ENCODE measurements at places on chromosomes 7 and 10.

GRCh38 chr10:49474901-49475300 is 64.0 kb downstream of the ERCC6 start:
- DNase-seq, result no peak

- DNase-seq, result no peak
These were observed 34.8 kb upstream of the LAMB1 start for GRCh38 chr7:108037741-108038140.

DNA sequence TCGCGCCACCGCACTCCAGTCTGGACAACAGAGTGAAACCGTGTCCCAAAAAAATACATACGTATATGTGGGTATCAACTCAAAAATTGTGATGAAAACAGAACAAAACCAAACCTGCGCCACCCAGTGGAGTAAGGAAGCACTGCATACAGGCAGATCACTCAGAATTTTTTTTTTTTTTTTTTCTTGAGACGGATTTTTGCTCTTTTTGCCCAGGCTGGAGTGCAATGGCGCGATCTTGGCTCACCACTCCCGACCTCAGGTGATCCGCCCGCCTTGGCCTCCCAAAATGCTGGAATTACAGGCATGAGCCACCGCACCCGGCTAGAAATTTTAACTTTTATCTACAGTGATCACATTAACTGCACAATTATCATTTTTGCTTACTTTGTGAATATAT is 9.1 kb upstream of the TMEM236 start:
- DNase-seq, result peak; percentile 78

- peak; percentile 57 for DNase-seq
These were observed 754.2 kb downstream of the GRID1 start for GRCh38 chr10:85612378-85612775.

DNA sequence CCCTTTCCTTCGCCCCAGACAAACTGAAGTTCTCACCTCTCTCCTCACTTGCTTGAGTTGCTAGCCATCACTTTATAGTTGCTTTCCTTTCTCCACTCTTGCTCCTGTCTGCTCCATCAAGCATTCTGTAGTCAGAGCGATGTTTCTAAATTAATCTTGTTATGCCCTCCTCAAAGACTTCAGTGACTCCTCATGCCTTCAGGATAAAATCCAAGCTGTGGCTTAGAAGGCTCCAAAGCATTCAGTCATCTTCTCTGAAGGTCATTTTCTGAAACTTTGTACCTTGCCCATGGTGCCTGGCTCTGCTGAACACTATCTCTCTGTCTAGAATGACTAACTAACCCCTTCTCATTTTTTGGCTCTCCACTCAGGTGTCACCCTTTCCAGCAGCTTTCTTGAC is 222.4 kb upstream of the GRB10 start:
- DNase-seq, result no peak

GRCh38 chr10:118926903-118927302 is 102.6 kb upstream of the NANOS1 start:
- no peak for DNase-seq

DNA sequence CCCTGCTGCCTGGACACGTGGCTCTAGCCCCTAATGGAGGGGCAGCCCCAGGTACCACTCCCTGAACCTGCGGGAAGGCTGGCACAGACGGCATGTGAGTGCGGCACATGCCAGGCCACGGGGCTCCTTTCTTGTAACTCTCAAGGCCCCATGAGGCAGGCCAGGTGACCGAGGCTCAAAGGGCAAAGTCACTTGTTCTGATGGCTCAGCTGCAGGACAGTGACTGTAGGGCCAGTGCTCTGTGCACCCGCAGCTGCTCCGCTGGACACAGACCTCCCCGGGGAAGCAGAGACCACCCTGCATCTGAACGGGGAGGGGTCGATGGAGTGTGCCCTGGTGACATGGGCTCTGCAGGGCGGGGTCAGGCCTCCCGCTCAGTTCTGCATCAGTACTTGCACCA is 55.3 kb downstream of the PTPRE start:
- no peak for DNase-seq

DNA sequence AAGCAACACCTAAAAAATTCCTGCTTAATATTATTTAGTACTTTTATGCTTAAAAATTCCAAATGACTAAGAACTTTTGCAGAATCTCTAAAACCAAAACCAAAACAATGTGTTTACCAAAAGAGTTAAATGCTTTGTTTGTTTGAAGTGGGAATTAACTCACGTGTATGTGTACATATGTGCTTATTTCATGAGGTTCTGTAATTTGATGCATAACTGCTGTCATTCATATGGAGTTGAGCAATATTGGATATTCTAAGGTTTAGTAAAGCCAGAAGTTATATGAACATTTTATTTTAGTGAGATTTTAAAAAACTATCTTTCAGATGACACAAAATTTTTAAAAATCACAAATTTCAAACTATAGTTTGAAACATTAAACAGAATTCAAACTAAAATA is 157.1 kb downstream of the PIP4K2A start:
- no peak for DNase-seq

DNA sequence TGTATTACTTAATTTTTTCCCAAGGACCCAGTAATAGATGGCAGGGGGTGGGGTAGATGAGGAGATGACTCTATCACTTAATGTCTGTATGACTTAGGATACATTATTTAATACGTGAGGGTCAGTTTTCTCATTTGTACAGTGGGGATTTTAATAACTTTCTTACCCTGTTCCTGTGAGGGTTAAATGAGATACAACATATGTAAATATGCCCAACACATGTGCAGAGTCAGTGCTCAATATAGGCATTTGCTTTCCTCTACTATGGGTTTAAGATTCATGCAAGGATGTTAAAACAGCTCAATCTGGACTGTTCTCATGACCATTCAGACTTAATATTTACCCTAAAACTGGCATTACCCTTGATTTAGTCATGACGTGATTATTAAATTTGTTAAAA is 31.2 kb downstream of the ST7 start:
- no peak for DNase-seq

- DNase-seq, result no peak
These were observed 124.4 kb downstream of the CLEC2L start for GRCh38 chr7:139647814-139648390.

DNA sequence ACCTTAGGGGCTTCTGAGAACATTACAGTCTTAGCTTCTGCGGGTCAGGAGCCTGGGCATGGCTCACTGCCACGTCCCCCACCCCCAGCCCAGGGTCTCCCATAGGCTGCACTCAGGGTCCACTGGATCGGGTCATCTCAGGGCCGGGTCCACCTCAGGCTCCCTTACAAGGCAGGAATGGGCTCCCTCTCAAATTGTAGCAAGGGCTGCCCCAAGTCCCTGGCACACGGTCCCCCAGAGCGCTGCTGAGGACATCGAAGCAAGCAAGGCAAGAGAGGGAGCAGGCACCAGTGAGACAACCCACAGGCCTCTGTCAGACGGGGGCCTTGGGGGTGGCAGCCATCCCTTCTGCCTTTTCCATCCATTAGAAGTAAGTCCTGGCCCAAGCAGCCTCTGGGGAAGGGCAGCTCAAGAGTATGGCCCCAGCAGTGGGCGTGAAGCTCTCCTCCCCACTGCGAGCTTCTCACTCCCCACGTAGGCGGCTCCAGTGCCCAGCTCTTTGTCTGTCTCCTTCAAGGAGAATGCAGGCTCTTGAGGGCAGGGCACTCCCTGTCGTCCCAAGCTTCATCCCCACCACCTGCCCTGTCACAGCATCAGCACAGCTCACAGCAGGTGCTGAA is 18.0 kb upstream of the RET start:
- no peak for DNase-seq

GRCh38 chr7:134469622-134470021 is 10.7 kb upstream of the AKR1B1 start:
- DNase-seq, result no peak

GRCh38 chr7:117146059-117146458 is 176.8 kb downstream of the WNT2 start:
- no peak for DNase-seq

GRCh38 chr7:144997512-144997911 is 161.7 kb upstream of the TPK1 start:
- no peak for DNase-seq

DNA sequence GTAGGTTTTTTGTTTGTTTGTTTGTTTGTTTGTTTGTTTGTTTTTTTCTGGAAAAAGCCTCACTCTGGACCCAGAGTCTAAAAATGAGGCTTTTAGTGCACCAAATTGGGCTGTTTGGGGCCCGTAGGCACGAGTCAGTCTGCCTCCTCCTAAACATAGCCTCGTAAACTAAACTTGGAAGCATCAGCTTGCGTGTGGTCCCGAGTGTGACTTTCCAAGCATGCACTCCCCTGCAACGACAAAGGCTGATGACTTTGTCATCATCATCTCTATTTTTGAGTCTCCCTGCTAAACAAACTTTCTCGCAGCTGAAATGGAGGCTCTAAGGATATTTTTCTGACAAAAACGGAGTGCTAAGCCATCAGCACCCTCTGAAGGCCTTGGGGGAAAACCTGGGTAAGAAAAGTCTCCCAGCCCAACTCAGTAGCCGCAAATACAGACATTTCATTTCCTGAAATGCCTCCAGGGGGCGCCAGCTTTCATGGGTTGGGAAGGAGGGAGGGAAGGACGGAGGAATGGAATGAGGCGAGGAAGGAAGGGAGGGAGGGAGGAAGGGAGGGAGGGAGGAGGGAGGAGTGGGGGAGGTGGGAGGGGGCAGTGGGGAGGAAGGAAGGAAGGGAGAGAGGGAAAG is 245.9 kb downstream of the KCNMA1 start:
- DNase-seq, result no peak

- DNase-seq, result no peak
These were observed 19.1 kb upstream of the ARMS2 start for GRCh38 chr10:122435212-122435827.

DNA sequence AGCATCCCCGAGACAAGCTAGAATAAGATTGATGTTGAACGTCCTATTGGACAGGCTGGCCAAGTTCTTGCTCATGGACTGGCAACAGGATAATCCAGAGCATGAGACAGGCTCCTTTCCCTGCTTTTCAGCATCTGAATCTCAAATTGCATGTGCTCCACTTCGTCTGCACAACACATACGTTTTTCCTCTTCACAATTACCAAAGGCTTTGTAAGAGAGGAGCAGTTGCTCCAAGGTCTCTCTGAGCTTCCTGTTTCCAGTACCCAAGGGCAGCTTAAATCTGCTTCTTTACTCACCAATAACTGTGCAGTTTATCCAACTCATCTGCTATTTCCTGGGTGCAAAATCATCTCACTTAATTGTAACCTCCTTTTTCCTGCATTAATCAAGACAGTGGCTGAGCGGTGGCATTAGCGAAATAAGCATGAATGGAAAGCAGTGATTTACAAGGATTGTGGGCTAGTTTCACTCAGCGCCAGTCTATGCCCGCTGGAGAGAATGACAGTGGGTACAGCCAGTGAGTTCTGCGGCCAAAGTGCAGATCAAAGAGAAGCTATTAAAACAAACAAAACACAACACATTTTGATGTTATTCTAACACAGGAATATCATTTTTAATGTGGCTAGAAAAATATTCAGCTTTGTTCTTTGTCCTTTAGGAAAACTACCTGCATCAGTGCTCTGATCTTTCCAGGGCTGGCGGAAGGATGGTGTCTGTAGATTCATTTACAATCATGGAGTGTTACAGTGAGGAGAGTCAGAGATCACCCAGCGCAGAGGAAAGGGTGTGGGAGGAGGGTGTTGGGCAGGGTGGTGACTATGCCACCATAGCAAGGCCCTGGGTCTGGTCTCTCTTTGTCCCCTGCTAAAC is 79.8 kb downstream of the CHN2 start:
- no peak for DNase-seq

- DNase-seq, result no peak
These were observed 28.9 kb downstream of the HTRA1 start for GRCh38 chr10:122490268-122490667.

- DNase-seq, result no peak
These were observed 37.3 kb downstream of the ADAM12 start for GRCh38 chr10:126351021-126351420.

GRCh38 chr7:98223351-98223897 is 12.2 kb downstream of the BHLHA15 start:
- DNase-seq, result no peak

GRCh38 chr7:26688388-26688787 is 176.0 kb downstream of the SKAP2 start:
- DNase-seq, result no peak

- no peak for DNase-seq
These were observed 111.1 kb downstream of the ADAM12 start for GRCh38 chr10:126277181-126277580.

- no peak for DNase-seq
These were observed 86.8 kb downstream of the ANKRD7 start for GRCh38 chr7:118311121-118311836.

GRCh38 chr7:148050492-148051158 is 539.9 kb upstream of the C7orf33 start:
- DNase-seq, result no peak

DNA sequence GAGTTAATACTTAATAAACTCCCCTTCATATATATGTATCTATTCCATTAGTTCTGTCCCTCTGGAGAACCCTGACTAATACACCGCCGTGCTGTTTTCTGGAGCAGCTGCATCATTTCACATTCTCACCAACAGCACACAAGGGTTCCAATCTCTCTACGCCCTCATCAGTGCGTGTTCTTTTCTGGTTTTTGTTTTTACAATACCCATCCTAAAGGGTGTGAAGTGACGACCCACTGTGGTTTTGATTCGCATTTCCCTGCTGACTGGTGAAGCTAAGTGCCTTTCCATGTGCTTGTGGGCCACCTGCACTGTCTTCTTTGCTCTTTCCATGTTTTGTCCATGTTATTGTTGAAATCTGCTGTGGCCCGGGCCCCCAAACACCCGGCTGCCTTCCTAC is 11.0 kb upstream of the INSIG1 start:
- DNase-seq, result no peak

GRCh38 chr10:79021331-79021907 is 47.3 kb upstream of the ZMIZ1 start:
- DNase-seq, result no peak

DNA sequence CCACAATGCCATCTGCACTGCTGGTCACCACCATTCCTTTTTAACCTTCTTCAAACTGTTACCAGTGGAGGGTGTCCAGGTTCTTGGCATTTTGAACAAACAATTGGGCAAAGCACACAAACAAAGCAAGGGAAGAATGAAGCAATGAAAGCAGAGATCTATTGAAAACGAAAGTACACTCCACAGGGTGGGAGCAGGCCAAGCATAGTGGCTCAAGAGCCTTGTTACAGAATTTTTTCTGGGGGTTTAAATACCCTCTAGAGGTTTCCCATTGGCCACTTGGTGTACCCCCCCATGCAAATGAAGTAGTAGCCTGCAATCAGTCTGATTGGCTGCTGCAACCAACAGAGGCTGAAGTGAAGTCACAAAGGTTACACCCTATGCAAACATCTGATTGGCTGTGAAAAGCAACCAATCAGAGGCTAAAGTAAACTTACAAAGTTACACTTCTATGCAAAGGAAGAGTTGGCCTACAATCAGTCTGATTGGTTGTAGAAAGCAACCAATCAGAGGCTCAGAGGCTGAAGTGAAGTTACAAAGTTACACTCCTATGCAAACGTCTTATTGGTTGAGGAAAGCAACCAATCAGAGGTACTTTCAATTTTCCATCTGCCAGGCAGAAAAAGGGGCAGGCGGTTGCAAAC is 103.2 kb upstream of the WAC start:
- DNase-seq, result no peak
